ENCODE measurements at places on chromosomes 5 and 9. TPM values are rescaled to one million over a fixed set of nuclear protein-coding genes. Genes with fewer than 3 reads are reported as not detected.

Gene LCN12
- polyA plus RNA-seq: 1.4 TPM

Gene SOX30
- polyA plus RNA-seq: 0.30 TPM

Gene C1QTNF3
- 71.6 TPM for polyA plus RNA-seq

DNA sequence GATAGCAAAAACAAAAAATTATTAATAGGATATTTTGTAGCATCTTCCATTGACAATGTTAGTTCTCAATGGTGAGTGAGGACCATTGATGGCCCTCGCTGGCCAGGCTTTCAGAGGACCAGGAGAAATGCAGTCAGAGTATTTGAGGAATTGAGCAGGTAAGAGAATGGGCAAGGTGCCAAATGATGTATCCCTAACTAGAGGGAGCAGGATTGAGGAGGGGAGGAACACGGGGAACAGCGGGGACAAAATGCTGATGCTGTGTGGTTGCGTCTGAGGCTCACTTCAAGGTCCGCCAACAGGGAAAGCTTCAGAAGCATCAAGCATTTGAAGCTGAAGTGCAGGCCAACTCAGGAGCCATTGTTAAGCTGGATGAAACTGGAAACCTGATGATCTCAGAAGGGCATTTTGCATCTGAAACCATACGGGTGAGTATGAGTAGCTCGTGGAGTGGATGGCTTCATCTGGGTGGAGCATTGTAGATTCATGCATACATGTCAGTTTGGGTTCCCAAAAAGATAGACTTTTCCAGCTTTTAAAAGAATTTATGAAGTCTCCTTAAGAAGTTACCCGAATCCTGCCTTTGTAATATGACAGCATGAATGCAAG lies 16.2 kb downstream of the SPTAN1 start:
- DNase-seq: no peak

DNA sequence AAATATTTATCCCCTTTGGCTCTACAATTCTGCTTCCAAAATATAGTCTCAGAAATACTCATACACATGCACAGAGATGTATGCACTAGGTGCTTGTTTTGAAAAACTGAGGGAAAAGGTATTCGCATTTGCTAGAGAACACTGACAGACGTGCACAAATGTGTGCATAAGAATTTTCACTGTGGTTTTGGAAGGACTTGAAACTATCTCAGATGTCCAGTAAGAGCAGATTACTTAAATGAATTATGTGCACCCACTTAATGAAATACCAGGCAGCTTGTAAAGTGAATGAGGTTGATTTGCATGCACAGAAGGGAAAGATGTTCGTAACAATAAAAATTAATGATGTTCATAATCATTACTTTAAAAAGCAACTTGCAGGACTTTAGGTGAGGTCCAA lies 48.4 kb downstream of the SEC61B start:
- no peak for DNase-seq
